NCI-H2107 (cell line): ENCODE measurements at places on chromosomes 7 and 10.

- DNase-seq, result no peak
These were observed 47.6 kb downstream of the ZRANB1 start for GRCh38 chr10:124989526-124989925.

- no peak for DNase-seq
These were observed 2.5 kb downstream of the NIPSNAP2 start for GRCh38 chr7:55966851-55967250.

DNA sequence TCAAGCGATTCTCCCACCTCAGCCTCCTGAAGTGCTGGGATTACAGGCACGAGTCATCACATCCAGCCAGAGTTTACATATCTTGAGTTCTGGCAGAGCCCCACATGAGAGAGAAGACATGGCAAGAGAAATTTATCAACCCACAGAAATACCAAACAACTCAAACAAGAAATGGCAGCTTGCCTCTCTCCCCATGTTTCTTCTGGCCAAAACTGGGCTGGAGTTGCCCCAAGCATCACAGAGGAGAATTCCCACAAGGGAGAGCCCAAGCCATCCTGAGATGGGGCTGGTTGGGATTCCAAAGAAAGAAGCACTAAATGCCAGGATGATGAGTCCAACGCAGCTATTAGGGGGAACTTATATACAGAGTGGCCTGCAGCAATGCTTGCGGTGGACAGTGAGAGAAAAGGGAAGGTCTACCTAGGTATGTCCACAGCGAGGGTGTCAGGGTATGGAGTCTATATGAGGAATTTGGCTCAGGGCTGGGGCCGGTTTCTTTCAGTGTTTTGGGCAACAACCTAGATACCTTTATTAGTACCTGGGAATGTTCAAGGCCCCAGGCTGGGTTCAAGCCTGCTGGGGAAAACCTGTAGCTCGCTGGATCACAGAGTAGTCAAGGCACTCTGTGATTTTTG lies 14.5 kb upstream of the PAX4 start:
- DNase-seq, result no peak

DNA sequence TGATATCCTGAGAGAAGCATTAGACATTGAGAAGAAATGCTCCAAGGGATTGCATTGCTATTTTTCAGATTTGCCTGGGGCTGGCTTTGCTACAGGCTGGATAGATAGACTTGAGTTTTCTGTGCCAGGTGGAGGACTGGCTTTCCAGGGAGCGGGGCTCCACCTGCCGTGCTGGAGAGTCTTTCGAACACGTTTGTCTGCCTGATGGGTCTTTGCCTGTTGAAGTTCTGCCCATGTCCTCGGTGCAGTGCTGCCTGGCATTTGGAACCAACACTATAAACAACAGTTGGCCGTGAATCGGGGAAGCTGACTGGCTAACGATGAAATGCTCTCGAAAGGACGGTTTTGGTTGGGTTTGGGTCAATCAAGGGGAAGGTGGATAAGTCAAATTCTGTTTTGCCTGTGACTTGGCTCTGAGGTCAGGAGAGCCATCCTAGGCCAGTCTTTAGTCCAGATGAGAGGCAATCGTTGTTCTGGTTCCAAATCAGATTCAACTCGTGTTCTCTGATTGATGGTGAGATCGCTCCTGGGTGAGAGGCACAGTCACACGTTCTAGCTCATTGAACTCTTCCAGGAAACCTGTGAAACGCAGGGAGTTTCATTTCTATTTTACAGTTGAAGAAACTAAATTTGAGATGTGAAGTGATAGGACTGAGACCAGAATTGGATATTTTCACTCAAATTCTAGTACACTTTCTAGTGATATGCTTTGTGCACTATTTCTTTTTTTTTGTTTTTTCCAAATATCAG lies 599.0 kb downstream of the TYW1 start:
- no peak for DNase-seq

- DNase-seq, result no peak
These were observed 699.9 kb downstream of the INHBA start for GRCh38 chr7:41002741-41003610.

- no peak for DNase-seq
These were observed 28.2 kb downstream of the TAS2R41 start for GRCh38 chr7:143505838-143506237.
